ENCODE measurements at places on chromosomes 13 and 19. TPM values are rescaled to one million over a fixed set of nuclear protein-coding genes. Genes with fewer than 3 reads are reported as not detected.

The C3 gene
- polyA plus RNA-seq, result 10.0 TPM

DNA sequence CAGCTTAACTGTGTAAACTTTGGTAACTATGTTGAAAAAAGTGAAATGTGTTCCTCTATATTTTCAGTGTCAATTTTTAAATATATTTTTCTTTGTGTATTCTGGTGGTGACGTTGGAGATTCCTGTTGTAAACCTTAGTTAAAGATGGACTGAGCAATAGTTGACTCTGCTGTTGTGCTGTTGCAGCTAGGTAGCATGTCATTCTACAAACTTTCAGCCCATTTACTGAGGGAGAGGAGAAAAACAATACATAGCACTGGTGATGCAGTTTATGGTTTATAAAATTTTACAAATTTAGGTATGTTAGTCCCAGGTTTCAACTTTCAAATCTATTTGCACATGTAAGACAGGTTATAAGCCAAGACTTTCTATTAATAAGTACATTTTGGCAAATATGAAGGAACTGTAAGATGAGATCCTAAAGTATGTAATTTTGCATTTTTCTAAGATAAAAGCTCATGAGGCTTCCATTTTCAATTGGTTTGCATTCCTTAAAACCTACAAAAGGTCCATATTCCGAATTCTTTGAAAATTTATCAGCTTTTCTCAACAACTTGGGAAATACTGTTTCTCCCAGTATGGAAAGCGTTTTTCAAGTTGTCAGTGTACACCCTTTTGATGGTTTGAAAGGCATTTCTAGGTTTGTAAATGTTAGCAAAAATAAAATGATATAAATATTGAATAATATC, 1.5 kb downstream of the NDFIP2 start:
- no peak for DNase-seq

The MPND gene
- polyA plus RNA-seq, result 4.9 TPM

DNA sequence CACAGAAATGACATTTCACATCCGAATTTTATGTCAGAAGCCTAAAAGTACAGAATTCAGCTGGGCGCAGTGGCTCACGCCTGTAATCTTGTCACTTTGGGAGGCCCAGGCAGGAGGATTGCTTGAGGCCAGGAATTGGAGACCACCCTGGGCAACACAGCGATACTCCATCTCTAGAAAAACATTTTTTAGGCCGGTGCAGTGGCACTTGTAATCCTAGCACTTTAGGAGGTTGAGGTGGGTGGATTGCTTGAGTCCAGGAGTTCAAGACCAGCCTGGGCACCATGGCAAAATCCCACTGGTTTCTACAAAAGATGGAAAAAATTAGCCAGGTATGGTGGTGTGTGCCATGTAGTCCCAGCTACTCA, 15.3 kb downstream of the NOP53 start:
- no peak for DNase-seq

The CABP5 gene
- not detected for polyA plus RNA-seq

The CEACAM6 gene
- polyA plus RNA-seq, result not detected

The WASF3 gene
- 9.5 TPM for polyA plus RNA-seq

The ZSCAN4 gene
- polyA plus RNA-seq, result not detected

GRCh38 chr19:40674291-40674690, 16.2 kb downstream of the NUMBL start:
- no peak for DNase-seq

GRCh38 chr19:34241513-34242337, 12.6 kb upstream of the GARRE1 start:
- DNase-seq, result no peak

The LMO7 gene
- 149 TPM for polyA plus RNA-seq

DNA sequence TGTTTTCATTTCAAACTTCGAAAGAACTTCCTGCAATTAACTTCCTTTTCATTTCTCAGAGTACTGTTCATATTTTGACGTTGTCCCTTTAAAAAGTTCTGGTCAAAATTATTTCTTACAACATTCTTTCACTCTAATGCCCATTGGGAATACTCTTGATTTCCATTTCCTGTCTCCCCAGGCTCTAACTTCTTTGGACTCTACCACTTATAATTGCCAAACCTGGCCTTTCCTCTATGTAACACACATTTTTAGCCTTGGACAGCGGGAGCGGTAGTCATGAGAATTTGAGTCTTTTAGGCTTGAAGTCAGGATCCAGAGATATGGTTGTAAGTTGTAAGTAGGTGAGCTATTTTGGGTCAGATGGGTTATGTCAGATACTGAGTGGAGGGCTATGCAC, 163.5 kb upstream of the SPRY2 start:
- no peak for DNase-seq

The C13orf42 gene
- not detected for polyA plus RNA-seq

DNA sequence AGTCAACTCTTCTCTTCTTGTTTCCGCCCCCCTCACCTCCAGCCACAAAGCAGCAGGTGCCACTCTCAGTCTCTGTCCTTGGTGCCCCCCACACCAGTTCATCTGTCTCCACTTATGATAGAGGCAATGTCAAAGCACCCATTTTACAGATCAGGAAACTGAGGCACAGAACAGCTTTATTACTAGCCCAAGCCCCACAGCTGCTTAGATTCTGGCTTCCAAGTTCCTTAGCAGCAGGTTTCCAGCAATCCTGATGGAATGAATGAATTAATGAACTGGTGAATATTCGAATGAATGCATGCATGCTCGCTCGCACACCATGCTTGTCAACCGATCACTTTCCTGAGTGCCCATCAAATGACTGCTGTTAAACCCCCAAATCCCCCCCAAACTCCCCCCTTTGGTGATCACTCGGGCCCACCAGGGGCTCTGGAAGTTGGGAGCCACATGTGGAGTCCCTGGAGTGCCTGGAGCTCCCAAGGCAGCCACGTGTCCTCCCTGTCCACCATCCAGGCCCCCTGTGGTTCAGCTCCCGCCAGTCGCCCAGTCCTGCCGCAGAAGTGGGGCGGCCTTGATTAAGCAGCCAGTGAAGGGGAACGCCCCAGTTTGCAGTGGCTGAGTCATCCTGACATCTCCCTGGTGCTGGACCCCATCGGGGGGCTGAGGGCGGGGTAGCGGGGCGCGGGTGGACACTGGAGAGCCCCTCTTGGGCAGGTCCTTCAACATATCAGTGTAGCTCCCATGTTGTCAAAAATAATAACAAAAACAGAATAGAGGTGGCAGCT, 6.8 kb downstream of the PTPRS start:
- no peak for DNase-seq

DNA sequence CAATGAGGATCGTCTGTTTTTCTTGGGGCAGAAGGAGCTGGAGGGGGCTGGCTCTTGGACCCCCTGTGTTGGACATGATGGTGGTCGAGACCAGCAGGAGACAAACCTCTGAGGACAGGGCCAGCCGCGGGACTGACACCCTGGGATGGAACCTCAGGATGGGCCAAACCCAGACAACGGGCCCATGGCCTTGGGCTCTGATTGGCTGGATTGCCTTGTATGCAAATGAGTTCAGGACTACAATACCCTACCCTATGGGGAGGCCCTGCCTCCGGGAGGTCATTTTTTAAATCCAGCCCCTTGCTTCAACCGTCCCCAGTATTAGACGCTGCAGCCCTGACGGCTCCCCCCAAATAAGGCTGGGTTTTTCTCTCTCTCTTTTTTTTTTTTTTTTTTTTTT, 22.0 kb downstream of the SLC5A5 start:
- no peak for DNase-seq

DNA sequence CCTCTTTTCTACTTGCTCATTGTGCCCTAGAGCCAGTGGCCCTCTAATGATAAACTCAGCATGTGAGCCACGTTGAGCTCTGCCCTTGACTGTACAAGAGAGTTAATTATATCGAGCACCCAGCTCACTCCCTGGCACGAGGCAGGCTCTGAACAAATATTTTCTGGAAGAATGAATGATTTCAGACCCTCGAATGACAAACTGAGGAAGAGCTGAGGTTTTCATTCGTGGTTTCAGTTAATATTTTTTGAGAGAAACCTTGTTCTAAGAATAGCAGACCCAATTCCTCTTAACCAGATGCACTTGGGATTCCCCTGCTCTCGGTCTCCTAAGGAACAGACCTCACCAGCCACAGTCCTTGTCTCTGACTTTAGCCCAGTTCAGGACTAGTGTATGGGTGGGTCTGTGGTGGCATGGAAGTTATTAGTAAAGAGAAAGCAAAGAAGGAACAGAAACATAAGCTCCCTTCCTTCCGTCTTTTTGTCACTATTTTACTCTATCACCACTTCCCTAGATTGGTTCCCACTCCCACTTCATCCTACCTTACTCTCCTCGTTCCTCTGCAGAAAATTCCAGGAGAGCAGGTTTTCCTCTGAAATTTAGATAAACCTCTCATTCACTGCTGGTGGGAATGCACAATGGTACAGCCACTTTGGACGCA, 22.1 kb upstream of the WDFY2 start:
- DNase-seq, result no peak

All from BJ (cell line).